ENCODE measurements at places on chromosomes 2 and 18. TPM values are rescaled to one million over a fixed set of nuclear protein-coding genes. Genes with fewer than 3 reads are reported as not detected.

DNA sequence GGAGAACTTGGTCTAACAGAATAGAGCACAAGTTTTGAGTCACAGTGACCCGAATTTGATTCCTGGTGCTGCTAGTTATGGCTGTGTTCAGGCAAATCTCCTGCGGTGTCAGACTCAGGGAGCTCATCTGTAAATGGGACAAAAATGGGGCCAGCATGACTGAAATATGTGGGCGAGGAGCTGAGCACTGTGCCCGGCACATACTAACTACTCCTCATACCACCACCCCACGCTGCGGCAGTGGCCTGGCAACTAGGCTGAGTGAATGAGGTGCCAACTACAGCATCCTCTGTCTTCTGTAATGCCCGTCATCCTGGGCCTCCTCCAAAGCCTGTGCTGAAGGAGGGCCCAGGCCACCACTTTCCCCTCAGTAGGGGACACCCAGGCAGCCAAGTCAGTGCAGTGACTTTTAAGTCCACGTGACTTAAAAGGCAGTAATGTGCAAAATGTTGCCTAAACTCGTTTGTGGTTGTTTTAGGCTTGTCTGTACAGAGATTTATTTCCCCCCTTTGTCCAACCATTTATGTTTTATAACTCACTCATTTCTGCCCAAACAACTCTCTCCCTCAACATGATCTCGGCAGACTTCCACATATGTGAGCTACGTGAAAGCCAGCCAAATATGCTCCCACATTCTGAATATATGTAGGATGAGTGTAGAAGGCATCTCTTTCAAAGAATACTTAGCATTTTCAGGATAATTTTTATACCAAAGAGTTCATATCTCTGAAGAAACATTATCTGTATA, 773.7 kb downstream of the TSN start:
- H3K4me3 ChIP-seq, result no peak overlapping the region
- no peaks in the 10 kb centered on the region for H3K27me3 ChIP-seq
- H3K36me3 ChIP-seq, result no peaks in the 10 kb centered on the region
- no peak overlapping the region for H3K27ac ChIP-seq
- H3K4me1 ChIP-seq, result no peaks in the 10 kb centered on the region

- H3K36me3 ChIP-seq, result peaks cover 31% of the 10 kb centered on the region
- no peaks in the 10 kb centered on the region for H3K27me3 ChIP-seq
- no peak overlapping the region for H3K4me3 ChIP-seq
- H3K4me1 ChIP-seq, result no peaks in the 10 kb centered on the region
- H3K27ac ChIP-seq, result no peak overlapping the region
These were observed 39.2 kb downstream of the FECH start for GRCh38 chr18:57547260-57547659.

ACMSD gene
- total RNA-seq, result not detected

- H3K27me3 ChIP-seq, result no peaks in the 10 kb centered on the region
- no peak overlapping the region for H3K4me3 ChIP-seq
- no peaks in the 10 kb centered on the region for H3K36me3 ChIP-seq
These were observed 119.0 kb downstream of the RPIA start for GRCh38 chr2:88810488-88810887.

IL1RL2 gene
- total RNA-seq, result not detected

GRCh38 chr18:5463831-5464230, 80.0 kb downstream of the EPB41L3 start:
- no peaks in the 10 kb centered on the region for H3K27me3 ChIP-seq
- peak overlapping the region; percentile 68 for H3K27ac ChIP-seq

ATP6V1C2 gene
- total RNA-seq, result 0.30 TPM

DNA sequence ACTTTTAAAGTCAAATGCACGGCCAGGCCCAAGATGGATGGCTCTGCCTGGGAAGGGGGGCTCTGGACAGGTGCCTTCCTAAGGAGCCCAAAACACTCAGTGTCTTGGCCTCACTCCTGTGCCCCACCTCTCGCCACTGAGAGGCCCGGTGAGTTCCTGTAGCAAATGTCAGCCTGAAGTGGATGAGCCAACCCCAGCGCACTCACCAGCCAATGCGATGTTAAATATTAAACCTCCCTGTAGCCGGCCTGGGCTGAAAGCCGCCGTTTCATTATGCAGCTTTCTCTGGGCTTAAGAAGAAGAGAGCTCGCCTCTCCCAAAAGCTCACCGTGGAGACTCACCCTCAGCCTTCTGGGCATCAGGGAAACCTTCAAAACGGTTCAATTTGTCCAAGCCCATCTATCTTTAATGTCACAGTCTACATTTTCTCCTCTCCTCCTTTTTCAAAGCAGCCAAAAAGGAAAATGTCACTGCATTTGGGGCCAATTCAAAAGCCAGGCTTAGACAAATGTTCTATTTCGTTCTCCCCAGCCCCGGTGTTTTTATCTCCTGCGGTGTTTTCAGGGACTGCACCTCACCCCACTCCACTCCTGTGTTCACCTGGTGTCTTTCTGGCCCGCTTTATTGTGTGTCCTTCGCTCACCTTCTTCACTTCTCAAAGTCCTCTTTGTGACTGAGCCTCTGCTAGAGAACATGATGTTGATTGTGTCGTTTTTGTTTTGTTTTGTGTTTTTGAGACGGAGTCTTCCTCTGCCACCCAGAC, 124.0 kb downstream of the NRP2 start:
- DNase-seq, result no peak
- H3K4me3 ChIP-seq, result no peak overlapping the region
- no peaks in the 10 kb centered on the region for H3K4me1 ChIP-seq
- no peaks in the 10 kb centered on the region for H3K36me3 ChIP-seq

AP1S3 gene
- total RNA-seq, result not detected

MALL gene
- 33.3 TPM for total RNA-seq

- no peak for DNase-seq
- H3K27ac ChIP-seq, result no peak overlapping the region
- no peaks in the 10 kb centered on the region for H3K36me3 ChIP-seq
- no peaks in the 10 kb centered on the region for H3K4me1 ChIP-seq
These were observed 15.9 kb downstream of the GATA6 start for GRCh38 chr18:22185273-22185672.

ST6GAL2 gene
- not detected for total RNA-seq

GRCh38 chr2:188628989-188629752, 337.5 kb downstream of the GULP1 start:
- peaks cover 8% of the 10 kb centered on the region for H3K4me1 ChIP-seq
- H3K36me3 ChIP-seq, result no peaks in the 10 kb centered on the region
- DNase-seq, result peak; percentile 9
- peak overlapping the region; percentile 21 for H3K27ac ChIP-seq
- H3K27me3 ChIP-seq, result no peaks in the 10 kb centered on the region

DNA sequence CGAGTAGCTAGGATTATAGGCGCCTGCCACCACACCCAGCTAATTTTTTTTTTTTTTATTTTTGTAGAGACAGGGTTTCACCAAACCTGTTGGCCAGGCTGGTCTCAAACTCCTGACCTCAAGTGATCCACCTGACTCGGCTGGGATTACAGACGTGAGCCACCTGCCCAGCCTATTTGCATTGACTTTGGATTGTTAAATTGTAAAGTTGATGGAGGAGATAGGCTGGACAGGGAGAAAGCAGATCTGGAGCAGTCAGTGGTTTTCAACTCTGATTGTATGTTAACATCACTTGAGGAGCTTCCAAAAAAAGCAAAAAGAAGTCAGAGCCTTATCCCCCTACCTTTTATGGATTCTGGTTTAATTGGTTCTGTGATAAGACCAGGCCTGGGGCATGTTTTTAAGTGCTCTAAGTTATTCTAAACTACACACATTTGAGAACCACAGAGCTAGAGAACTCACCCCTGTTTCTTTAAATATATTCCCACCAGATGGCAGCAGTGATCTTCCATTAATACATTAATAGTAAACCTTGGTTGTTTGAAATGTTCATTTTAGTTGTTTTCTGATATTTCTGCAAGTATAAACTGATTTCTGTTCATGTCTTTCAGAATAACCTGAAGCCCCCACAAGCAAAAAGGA, 7.5 kb downstream of the C2orf49 start:
- peak; percentile 34 for DNase-seq
- no peaks in the 10 kb centered on the region for H3K4me1 ChIP-seq
- no peak overlapping the region for H3K27ac ChIP-seq
- H3K27me3 ChIP-seq, result no peaks in the 10 kb centered on the region
- peaks cover 25% of the 10 kb centered on the region for H3K36me3 ChIP-seq
- no peak overlapping the region for H3K4me3 ChIP-seq

DNA sequence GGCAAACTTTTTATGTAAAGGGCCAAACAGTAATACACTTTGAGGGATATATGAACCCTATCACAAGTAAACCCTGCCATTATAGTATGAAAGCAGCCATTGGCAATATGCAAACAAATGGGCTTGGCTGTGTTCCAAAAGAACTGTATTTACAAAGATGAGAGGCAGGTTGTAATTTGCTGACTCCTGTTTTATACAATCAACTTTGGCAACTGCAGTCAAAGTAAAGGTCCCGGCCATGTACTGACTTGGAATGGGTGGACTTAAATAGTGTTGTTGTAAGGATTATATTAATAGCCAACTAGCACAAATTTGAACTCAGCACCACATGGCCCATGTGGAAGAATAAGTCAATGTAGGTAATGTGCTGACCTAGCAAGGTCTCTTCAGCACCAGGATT, 223.4 kb downstream of the WDPCP start:
- H3K4me1 ChIP-seq, result no peaks in the 10 kb centered on the region
- H3K27me3 ChIP-seq, result no peaks in the 10 kb centered on the region
- H3K4me3 ChIP-seq, result no peak overlapping the region
- H3K36me3 ChIP-seq, result peaks cover 11% of the 10 kb centered on the region
- no peak for DNase-seq

DNA sequence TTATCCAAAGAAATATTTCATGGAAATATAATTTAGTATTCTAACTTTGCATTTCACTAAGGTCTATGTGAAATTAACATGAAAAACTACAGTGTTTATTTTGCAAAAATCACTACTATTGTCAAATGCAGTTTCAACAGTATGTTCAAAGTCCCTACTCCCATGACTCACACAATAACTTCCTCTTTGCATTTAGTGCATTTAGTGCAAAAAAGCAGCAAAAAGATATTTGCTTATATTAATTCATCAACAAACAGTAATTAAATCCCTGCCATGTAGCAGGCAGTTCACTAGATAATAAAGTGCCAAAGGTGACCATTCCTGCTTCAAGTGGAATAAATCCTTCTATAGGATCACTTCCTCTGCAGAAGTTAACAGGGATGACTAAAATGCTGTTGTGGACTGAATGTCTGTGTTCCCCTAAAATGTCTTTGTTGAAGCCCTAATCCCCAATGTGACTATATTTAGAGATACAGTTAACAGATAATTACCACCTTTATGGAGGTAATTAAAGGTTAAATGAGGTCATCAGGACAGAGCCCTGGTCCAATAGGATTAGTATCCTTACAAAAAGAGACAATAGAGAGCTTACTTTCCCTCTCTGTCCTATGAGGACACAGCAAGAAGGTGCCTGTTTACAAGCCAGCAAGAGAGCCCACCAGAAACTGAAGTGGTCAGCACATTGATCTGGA, 61.7 kb downstream of the STK39 start:
- H3K4me1 ChIP-seq, result no peaks in the 10 kb centered on the region
- DNase-seq, result no peak
- H3K27me3 ChIP-seq, result no peaks in the 10 kb centered on the region
- H3K36me3 ChIP-seq, result no peaks in the 10 kb centered on the region

- no peaks in the 10 kb centered on the region for H3K36me3 ChIP-seq
- no peak for DNase-seq
- H3K27ac ChIP-seq, result no peak overlapping the region
- no peaks in the 10 kb centered on the region for H3K27me3 ChIP-seq
These were observed 222.5 kb upstream of the COPS8 start for GRCh38 chr2:236862961-236863728.

PNO1 gene
- total RNA-seq, result 12.7 TPM

Measured in tibial nerve (tissue), 4 donors.